ENCODE measurements at places on chromosomes 3 and 15.

GRCh38 chr3:132900481-132900880, 137.7 kb upstream of the TMEM108 start:
- DNase-seq = no peak

- DNase-seq = no peak
Observed at GRCh38 chr15:60555291-60555690, 76.3 kb upstream of the ICE2 start.

DNA sequence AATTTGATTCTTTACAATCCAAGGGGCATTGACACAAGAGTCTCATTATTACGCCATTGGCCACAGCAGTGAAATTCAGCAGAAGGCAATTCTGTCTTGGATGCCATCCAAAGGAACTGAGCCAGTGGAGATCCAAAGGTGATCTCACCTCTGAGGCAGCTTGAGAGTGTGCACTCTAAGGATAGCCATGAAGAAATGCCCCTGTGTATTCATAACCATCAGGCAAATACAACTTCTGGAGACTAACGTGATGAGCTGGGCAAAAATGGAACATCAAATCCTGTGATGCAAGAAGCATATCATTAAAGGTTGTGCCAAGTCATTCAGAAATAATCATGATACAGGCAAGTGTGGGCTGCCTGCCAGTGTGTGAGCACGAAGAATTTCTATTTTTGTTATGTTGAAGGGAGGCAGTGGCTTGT, 41.4 kb downstream of the ROBO2 start:
- no peak for DNase-seq

DNA sequence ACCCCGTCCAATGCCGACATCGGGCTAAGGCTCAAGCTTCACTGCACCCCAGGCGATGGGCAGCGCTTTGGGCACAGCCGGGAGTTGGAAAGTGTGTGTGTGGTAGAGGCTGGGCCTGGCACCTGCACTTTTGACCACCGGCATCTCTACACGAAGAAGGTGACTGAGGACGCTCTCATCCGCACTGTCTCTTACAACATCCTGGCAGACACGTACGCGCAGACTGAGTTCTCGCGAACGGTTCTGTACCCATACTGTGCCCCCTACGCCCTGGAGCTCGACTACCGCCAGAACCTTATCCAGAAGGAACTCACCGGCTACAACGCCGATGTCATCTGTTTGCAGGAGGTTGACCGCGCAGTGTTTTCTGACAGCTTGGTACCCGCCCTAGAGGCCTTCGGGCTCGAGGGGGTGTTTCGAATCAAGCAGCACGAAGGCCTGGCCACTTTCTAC, 1.0 kb downstream of the PDE12 start:
- DNase-seq = no peak

DNA sequence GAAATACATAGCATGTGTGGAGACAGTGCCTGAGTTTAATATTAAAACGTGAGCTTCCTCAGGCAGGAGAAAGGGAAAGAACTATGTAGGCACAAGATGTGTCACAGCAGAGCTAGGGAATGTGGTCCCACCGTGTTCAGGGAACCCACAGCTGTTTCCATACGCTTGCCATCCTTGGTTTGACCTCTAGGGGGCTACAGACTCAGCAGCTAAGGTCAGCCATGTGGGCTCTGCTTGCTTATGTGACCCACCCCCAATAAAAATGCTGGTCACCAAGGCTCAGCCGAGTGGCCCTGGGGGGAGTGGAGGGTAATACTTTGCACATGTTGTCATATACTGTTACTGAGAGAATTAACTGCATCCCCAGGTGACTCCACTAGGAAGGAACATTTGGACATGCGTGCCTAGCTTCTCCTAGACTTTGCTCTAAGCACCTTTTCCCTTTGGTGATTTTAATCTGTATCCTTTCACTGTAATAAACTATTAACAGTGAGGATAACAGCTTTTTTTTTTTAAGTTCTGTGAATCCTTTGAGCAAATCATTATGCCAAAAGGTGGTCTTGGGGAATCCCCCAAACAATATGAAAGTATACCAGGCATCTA, 3.3 kb downstream of the TUBGCP5 start:
- DNase-seq = peak; percentile 21

DNA sequence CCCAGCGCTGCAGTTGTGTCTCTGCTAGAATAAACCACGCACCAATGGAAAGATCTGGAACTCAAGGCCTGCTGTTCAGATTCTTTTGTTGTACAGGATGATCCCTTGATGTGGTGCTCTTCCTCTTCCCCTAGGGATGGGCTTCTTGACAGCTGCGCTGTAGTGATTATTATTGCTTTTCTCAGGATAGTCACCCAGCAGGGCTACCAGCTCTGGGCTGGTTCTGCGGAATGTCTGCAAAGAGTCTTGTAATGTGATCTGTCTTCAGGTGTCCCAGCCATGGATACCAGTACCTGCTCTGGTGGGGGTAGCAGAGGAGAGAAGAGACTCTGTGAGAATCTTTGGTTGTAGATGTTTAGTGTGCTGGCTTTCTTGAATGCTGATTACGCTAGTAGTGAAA, 974.2 kb downstream of the NSUN3 start:
- DNase-seq = no peak

GRCh38 chr3:84547207-84547606, 411.6 kb upstream of the CADM2 start:
- no peak for DNase-seq

- no peak for DNase-seq
Observed at GRCh38 chr15:60518511-60518910, 39.6 kb upstream of the ICE2 start.

DNA sequence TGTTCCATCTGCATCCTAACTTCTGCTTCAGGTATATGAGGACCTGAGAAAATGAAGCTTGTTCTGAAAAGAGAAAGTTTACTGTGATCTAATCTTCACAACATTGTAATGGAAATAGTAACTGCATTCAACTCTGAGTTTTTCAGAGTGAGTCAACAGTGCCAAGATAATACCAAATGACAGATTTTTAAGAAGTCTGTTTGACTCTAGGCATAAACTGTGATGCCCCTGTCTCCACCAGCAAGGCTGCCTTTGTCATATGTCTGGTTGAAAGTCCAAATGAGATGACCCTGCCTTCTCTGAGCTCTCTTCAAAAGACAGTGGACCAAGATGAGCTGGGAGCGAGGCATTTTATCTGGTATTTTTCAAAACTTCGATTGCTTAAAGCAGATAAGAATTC, 44.8 kb upstream of the B3GNT5 start:
- DNase-seq = no peak

DNA sequence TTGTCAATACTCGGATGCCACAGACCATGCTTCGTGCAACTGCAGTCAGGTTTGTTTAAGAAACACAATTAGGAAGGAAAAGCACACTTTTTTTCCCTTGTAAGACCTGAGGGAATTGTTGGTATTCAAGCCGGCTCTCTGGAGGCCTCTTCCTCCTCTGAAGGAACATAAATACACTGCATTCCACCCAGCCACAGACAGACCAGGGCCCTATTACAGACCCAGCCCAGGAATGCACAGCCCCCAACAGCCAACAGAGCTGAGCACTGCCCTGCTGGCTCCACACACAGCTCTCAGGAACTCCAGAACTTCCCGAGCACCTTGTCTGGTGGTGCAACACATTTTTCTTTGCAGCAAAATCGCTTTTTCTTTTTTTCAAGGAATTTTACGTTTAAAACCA, 488.7 kb upstream of the PROK2 start:
- DNase-seq = no peak

- no peak for DNase-seq
Observed at GRCh38 chr3:3560591-3561311, 238.5 kb upstream of the LRRN1 start.

DNA sequence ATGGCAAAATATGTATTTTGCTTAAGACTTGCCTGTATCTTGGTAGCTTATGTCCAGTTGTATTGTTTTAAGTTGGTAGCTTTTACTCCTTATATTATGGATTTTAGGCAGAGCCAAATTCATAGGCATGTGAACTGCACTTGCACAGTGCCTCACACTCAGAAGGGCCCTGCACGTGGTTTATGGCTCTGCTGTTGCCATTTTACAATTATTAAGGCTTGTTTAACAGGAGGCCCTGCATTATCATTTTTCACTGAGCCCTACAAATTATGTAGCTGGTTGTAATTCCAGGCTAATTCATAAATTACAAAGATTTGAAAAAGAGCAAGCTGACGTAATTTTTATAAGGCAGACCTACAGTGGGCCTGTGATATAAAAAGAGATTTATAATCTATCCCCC, 537.6 kb upstream of the UBE2E2 start:
- DNase-seq = no peak

GRCh38 chr3:112858410-112859069, 11.9 kb upstream of the CD200R1L start:
- DNase-seq = no peak

GRCh38 chr15:35519541-35520149, 26.3 kb downstream of the DPH6 start:
- DNase-seq = no peak

DNA sequence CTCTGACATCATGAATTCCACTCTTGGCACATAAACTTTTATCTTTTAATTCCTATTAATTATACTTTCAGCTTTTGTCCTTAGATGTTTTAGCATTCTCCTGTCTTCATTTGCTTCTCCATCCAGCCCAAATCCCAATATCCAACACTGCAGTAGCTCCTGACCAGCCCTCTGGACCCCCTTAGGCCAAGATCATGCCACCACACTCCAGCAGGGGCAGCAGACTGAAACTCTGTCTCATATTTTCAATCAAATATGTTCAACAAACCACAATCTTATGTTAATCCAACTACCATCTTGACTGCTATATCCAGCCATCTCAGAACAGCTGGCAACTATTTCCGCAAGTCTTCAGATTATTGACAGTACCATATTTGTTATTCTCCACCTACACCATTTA, 315.8 kb upstream of the ROBO2 start:
- no peak for DNase-seq

- DNase-seq = no peak
Observed at GRCh38 chr15:91603384-91604080, 250.0 kb upstream of the SLCO3A1 start.

DNA sequence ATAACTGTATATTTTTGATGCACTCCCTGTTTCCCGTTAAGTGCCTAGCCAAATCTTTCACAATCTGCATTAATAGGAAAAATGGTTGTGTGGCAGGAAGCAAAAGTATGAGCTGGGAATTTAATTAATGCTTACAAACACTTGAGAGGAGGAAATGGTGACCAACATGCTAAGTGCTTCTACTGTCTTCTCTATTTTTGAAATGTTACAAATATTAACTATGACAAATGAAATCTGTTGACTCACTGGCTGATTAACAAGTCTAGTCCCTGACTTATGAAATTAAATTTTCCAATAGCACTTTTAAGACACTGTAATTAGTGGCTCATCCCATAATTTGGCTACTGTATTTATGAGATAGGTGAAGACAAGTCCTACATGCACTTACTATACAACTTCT, 446.9 kb upstream of the DPPA4 start:
- no peak for DNase-seq

- DNase-seq = no peak
Observed at GRCh38 chr3:124283652-124284023, 291.7 kb upstream of the ROPN1 start.

Data from activated CD4-positive, CD25-positive, alpha-beta regulatory T cell (primary cell).